Pulmonary artery endothelial cell (primary cell): ENCODE measurements at places on chromosomes 3 and 15. TPM values are rescaled to one million over a fixed set of nuclear protein-coding genes. Genes with fewer than 3 reads are reported as not detected.

TMCO5A gene
- total RNA-seq, result not detected in 2 replicates

IL5RA gene
- total RNA-seq, result not detected in 2 replicates

SLC2A2 gene
- total RNA-seq, result not detected in 2 replicates

CHST13 gene
- not detected in 2 replicates for total RNA-seq

C2CD4B gene
- 9.2 and 32.5 TPM in 2 replicates for total RNA-seq

LEKR1 gene
- total RNA-seq, result 0.13 and 0.32 TPM in 2 replicates

SUSD5 gene
- 0.59 and 3.8 TPM in 2 replicates for total RNA-seq

CCR8 gene
- not detected in 2 replicates for total RNA-seq

DPPA2 gene
- not detected in 2 replicates for total RNA-seq

LMCD1 gene
- total RNA-seq, result 4.5 and 14.0 TPM in 2 replicates

ANKUB1 gene
- not detected in 2 replicates for total RNA-seq

GOLGA6L1 gene
- not detected in 2 replicates for total RNA-seq

VGLL3 gene
- 0.13 and 5.0 TPM in 2 replicates for total RNA-seq

TEX264 gene
- 29.4 and 31.5 TPM in 2 replicates for total RNA-seq

P2RY13 gene
- not detected in 2 replicates for total RNA-seq

TGM5 gene
- total RNA-seq, result not detected in 2 replicates

GPR27 gene
- not detected in 2 replicates for total RNA-seq
